ENCODE measurements at places on chromosomes 12 and 14. TPM values are rescaled to one million over a fixed set of nuclear protein-coding genes. Genes with fewer than 3 reads are reported as not detected.
A peak's percentile ranks its signal among the peaks of the same experiment; 100 is the strongest.

DNA sequence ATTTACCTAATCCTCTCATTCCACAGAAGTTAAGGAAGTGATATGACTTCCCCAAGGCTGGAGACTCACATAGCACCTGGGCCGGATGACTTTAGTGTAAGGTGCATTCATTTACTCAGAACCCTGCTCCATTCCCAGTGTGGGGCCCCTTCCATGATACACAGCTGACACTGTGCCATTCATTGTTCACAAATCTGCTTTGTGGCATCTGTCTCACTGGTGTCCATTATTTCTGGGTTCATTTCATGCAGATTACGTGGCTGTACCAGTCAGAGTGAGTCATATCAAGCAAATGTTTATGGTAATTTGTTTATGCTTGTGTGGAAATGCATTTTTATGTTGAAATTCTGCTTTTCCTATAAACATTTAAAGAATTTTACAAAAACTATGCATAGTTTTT, 5.2 kb downstream of the ANO4 start:
- peak; percentile 36 for DNase-seq

DNA sequence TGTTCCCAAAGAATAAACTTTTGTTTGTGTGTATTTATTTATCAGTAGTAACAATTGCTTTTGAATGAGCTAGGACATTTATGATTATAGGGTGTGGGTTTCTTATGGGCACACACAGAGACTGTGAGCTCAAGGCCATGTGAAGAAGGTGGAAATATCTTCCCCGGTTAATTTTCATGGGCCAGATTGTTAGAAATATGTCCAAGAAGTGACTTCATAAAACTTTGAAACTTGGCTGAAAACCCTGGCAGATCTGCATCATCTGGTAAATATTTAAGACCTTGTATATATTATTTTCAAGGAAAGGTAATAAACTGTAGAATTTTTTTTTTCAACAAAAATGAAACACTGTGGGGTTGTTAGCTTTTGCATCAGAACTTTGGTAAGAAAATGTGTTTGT, 53.5 kb upstream of the RNU6-8 start:
- no peak for DNase-seq

DNA sequence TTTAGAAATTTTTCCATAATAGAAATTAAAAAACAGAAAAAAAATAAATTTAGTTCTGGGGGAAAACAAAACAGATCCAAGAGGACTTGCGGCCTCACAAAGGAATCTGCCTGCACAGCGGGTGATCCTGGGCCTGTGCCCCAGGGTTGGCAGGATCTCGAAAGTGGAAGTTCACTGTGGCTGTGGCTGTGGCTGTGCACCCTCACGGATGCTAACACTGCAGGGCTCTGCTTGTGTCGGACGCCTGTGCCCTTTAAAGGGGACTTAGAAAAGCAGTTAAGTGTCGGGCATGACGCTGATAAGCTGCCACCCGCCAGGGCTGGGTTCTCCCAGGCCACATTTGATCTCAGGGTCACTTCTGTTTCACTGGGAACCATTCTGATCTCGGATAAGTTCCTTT, 209.1 kb downstream of the TTC7B start:
- DNase-seq, result no peak

DNA sequence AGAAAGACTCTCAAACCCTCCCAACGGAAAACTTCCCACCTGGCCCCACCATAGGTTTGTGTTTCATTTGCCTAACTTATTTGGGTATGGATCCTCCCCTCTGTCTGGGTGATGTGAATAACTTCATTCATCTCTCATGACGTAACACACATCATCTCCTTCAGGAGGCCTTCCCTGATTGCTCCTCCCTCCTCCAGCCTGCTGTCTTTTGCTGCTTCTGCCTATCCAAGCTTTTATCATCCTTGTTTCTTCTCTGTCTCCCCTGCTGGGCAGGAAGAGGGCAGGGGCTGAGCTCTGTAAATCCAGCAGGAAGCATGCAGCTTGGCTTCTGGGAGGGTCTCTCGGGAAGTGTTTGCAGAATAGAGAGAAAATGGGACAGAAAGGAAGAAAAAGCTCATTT, 766.0 kb upstream of the TBX3 start:
- DNase-seq, result no peak

- DNase-seq, result no peak
Observed at GRCh38 chr12:104673696-104674482, 217.1 kb downstream of the CHST11 start.

TCL1B gene
- total RNA-seq, result not detected

OTOGL gene
- 6.3 TPM for total RNA-seq

GRCh38 chr14:30159374-30159773, 231.7 kb upstream of the PRKD1 start:
- no peak for DNase-seq

DNA sequence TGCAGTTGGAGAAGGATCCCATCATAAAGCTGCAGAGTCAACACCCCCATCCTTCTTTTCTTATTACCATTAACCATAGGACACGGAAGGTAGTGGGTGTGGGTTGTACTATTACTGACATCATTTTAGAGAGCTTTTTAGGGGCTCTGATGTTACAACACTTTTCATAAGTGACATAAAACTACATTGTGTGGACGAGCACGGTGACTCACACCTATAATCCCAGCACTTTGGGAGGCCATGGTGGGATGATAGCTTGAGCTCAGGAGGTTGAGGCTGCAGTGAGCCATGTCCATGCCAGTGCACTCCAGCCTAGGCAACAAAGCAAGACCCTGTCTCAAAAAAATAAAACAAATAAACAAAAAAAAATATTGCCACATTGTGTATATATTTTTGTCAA, 167.1 kb downstream of the DUSP6 start:
- DNase-seq, result no peak

TMPO gene
- total RNA-seq, result 42.5 TPM

GRCh38 chr14:85042301-85042700, 487.6 kb upstream of the FLRT2 start:
- DNase-seq, result no peak

Measured in dorsolateral prefrontal cortex (tissue), 122 donors.